ENCODE measurements at places on chromosomes 13 and 19.

- DNase-seq: no peak
Observed at GRCh38 chr13:34959489-34959888, 17.4 kb downstream of the NBEA start.

DNA sequence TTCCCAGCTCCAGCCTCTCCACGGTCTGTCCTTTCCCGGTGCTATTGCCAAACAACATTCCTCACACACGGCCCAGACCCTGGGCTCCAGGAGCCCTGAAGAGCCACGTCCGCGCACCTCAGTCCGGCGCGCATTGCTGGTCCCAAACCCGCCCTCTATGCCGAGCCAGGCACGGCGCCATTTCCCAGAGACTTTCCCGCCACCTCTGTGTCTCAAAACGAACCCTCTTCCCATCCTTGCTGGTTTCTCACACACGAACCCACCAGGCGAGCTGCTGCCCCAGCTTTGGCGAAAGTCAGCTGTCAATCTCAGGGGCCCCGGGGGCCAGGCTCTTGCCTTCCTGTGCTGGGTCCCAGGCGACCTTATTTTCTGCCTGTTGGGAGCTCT, 28.0 kb upstream of the F7 start:
- DNase-seq: no peak

DNA sequence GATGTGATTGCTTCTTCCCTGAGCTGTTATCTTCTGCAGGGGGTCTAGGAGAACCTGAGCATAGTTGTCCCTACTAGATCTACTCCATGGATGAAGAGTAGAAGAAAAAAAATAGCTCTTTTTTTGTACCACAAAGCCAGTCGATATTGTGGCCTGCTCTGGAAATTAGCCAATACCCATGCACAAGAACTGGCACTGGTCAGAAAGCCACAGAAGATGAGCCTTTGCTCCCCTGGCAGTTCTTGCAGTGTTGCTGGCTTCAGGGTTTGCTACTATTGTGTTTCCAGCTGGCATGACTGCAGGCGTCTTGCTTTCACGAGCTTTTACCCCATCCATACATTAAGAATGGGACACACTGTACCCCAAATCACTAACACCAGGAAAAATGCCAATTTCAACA, 547.7 kb upstream of the KLF12 start:
- DNase-seq: no peak

DNA sequence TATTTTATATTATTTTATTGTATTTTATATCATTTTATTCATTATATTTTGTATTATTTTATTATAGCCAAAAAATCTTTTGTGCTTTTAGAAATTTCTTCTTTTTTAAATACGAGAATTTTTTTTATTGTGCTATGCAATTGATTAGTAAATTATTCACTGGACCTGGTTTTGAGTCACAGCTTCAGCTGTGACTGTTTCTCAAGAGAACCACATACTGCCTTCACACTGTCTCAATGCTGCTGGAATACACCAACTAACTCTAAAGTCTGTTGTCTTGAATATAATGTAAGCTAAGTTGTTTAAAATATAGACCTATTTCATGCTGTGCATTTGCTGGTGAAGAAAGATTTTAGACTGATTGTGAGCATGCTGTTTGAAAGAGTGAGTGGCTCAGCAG, 423.6 kb downstream of the NDFIP2 start:
- DNase-seq: no peak

GRCh38 chr13:109208522-109208921, 577.9 kb downstream of the IRS2 start:
- no peak for DNase-seq

GRCh38 chr13:33401238-33401637, 115.7 kb upstream of the STARD13 start:
- no peak for DNase-seq

- no peak for DNase-seq
Observed at GRCh38 chr13:113667771-113668490, 912 bp downstream of the GRK1 start.

DNA sequence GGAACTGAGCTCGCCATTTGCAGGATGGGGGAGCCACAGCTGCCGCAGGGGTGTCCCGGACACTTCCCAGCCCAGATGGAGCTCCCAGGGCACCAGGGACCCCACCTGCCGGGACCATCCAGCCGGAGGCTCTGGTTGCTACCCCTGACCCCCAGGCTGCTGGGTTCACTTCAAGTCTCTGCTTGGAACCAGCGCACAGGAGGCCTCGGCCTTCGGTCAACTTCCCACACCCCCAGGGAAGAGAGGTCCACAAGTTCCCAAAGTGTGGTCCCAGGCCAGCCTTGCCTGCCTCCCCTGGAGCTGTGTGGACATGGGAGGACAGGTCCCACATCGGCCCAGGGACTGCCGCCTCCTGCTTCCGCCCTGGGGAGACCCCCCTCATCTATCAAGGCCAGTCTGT, 117.0 kb downstream of the TEX29 start:
- DNase-seq: no peak

DNA sequence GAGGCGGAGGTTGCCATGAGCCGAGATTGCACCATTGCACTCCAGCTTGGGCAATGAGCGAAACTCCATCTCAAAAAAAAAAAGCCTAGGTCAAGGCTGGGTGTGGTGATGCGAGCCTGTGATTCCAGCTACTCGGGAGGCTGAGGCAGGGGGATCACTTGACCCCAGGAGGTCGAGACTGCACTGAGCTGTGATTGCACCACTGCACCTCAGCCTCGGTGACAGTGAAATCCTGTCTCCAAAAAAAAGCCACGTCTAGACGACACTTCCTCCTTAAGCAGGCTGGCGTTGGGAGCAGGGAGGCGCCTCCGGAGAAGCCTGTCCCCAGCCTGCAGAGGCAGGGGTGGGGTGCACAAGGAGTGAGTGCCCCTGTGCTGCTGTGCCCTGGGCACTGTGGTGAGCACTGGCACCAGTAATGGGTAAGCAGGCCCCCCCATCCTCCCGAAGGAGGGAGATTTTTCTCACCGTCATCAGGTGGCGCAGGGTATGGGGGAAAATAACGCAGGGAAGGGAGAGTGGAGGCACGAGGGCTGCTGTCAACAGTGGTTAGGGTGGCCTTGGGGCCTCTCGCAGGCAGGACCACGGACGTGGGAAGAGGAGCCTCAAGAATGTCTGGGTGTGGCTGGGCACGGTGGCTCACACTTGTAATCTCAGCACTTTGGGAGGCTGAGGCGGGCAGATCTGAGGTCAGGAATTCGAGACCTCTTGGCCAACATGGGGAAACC, 706 bp downstream of the P2RY11 start:
- DNase-seq: peak; percentile 61

GRCh38 chr19:21463449-21464105, 41.8 kb upstream of the ZNF429 start:
- DNase-seq: no peak

GRCh38 chr13:59660582-59660981, 503.1 kb downstream of the DIAPH3 start:
- DNase-seq: no peak

DNA sequence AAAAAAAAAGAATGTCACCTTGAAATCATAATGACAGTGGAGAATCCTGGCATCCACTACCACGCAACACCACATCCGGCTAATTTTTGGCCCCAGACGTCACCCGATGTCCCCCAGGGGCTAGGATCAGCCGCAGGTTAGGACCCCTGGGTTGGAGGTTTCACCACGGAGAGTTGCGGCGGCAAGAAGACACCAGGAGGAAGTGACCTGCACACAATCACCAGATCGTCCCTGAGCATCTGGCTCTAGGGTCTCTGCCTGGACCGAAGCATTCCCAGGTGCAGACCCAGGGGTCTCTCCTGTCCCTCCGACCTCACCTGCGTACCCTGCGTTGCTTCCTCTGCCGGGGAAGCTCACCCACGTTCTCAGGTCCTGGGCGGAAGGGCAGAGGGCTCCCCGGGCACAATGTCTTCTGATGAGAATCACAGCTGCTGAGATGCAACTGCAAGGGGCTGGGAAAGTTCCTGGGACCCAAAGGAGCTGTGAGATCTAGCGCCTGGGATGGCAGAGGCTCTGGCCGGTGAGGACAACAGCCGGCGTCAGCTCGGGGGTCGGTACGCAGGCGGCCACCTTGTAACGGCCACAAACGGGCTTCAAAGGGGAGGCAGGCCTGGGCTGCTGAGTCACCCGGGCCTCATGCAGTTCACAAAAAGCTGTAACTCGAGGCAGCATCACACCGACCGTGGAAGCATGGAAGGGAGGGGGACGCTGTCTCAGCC, 111.2 kb downstream of the GADD45B start:
- no peak for DNase-seq

- DNase-seq: no peak
Observed at GRCh38 chr13:100789481-100789880, 114.9 kb upstream of the TMTC4 start.

- no peak for DNase-seq
Observed at GRCh38 chr19:48496959-48497727, 14.5 kb downstream of the LMTK3 start.

DNA sequence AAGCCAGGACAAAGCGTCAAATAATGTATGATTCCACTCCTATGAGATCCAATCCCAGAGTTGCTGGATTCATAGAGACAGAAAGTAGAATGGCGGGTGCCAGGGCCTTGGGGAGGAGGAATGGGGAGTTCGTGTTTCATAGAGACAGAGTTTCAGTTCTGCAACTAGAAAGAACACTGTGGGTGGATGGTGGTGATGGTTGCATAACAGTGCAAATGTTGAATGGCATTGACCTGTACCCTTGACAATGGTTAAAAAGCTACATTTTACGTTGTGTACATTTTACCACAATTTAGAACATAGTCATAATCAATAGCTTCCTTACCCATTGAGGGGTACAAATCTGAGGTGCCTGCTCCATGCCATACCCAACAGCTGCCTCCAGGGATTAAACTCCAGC, 33.4 kb downstream of the MBD3L2B start:
- DNase-seq: no peak

DNA sequence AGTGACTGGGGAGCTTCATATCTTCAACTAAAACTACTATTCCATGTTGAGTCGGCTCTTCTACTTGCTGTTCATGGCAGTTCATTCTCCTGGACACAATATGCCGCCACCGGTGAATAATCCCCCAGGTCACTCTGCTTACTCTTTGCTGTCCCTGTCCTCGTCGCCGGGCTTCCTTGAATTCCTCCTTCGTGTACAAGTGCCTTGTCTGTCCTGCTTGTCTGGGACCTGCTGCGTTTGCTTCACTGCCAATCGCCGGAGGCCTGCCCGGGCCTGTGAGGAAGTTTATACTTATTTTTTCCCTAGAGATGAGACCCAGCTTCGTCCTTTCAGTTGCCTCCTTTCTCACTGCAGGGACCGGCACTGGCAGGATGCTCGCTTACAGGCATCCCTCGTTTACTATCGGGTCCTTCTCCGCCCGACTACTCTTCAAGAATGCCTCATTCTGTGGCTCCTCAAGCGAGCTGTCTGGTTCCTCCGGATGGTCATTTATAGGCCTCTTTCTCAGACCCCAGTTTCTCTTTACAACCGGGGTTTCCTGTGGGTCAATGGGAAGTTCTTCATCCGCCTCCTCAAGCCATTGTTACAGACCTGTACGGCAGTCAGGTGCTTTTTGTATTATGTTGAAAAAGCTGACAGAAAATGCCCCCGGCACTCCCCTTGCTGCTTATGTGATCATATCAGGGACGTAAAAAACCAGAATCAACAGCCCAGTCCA, 5.5 kb upstream of the ERVV-1 start:
- DNase-seq: no peak

GRCh38 chr19:40204381-40204780, 13.2 kb downstream of the MAP3K10 start:
- DNase-seq: no peak

GRCh38 chr13:59452189-59452890, 711.4 kb downstream of the DIAPH3 start:
- DNase-seq: no peak

DNA sequence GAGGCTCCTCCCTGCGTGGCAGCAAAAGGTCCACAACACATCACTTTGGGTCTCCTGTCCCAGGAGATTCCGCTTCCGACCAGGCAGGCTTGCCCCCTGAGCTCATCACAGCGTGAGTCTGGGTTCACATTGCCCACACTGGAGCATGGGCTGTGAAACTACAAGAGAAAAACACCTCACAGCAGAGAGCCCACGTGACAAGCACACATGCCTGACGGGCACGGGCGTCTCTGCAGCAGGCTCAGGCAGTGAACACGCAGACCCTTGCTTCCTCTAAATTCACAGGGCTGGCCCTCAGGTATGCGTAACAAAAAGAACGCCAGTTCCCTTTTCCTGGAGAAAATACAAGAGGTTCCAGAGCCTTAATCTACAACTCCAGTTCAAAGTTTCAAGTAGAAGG, 41.9 kb downstream of the RASA3 start:
- no peak for DNase-seq
